ENCODE measurements at places on chromosomes 7 and 10.

DNA sequence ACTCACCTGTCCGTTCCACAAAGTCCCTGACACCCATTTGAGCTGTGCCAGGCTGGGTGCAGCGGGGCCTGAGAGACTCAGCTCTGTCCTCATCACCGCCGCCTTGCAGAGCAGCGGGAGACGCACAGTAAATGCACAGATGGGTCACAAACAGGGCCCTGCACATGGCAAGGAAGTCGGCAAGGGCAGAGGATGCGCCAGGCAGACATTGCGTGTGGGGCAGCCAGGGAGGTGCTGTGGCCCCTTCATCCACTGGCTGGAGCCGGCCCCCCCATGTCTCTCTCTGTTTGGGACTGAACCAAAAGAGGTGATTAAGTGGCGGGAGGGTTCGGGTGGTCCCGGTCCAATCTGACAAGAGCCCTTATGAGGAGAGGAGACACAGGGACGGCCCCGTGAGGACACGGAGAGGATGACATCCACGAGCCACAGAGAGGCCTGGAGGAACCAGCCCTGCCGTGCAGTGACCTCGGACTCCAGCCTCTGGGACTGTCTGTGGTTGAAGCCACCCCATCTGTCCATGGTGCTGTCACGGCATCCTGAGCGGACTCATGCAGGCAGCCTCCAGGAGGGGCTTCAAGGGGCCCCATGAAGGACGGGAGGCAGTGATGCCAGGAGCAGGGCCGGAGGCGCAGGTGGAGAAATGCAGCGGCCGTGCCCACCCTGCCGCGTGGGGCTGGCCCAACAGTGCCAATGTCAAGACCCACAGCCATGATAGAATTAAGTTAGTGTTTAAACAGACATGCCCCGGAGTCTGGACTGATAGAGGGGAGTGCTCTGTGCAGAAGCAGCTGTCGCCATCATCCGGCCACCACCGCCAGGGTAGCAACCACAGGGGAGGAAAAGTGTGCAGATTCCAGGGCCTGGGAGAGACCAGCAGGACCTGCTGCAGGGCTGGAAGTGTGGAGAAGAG, 28.4 kb upstream of the FOXL3 start:
- DNase-seq = no peak

GRCh38 chr10:27536437-27536836, 32.3 kb downstream of the RAB18 start:
- DNase-seq = no peak

GRCh38 chr7:139701908-139702307, 75.9 kb downstream of the HIPK2 start:
- no peak for DNase-seq

DNA sequence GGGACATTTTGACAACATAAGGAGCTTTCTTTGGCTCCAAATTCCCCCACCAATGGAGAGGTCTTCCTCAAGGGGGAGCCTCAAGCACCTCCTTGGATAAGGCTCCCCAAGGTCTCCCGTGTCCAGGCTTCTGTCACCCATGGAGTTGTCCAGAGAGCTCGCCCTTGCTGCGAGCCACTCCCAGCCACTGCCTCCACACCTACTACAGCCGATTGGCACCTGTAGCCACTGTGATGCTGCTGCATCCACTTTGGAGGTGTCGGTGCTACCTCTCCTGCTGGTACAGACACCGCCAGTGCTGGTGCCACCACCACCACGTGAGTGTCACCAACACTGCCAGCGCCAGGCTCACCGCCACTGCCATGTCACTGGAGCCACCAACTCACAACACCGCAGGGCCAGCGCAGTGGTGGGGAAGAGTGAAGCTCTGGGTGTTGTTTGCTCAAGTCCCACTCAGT, 22.1 kb upstream of the ENO4 start:
- DNase-seq = no peak

DNA sequence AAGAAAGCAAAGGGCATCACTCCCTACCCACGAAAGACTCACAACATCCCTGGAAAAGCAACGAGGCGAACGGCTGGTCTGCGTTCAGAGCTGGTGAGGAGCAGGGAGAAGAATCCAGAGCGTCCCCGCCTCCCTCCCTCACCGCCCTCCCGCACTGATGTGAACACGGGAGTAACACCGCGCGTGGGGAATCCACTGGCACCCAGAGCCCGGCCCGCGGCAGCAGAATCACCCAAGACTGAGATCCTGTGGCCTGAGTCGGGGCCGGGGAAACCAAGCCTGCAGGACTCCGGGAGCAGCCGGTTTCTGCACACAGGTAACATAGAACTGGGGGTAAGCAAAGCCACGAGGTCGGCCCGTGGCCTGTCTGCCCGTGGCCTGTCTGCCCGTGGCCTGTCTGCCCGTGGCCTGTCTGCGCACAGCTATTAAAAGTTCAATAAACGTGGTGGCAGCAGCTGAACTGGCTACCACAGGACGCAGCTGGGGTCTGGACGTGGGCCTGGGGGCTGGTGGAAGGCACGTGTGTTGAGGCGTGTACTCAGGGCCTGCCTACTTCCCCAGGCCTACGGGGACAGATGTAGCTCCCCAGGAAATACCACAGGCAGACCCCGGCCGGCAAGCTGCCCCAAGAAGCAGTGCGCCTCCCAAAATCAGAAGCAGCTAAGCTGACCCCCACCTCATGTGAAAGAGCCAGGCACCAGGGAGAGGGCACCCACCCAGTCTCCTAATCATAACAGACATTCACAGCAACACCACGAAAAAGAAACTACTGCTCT, 23.0 kb downstream of the DIP2C start:
- DNase-seq = no peak

DNA sequence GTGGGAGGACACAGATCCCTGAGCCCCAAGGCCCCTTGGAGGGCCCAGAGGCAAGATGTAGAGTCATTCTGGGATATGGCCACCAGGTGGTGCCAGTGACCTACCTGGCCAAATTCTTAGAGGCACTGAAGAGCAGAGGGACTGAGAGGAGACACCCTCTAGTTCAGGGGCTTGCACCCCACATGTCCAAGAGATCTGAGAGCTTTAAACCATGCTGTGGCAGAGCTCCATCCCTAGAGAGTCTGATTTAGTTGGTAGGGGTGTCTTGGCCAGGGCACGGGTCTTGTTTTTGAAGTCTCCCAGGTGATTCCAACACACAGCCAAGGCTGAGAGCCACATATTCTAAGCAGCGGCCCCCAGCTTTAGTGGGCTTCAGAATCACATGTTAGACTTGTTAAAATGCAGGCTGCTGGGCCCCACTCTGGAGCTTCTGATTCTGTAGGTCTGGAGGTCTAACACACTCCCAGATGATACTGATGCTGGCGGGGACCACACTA, 52.5 kb downstream of the PRF1 start:
- DNase-seq = peak; percentile 76

- DNase-seq = no peak
These were observed 75.5 kb upstream of the PPP2R2D start for GRCh38 chr10:131825150-131825848.

DNA sequence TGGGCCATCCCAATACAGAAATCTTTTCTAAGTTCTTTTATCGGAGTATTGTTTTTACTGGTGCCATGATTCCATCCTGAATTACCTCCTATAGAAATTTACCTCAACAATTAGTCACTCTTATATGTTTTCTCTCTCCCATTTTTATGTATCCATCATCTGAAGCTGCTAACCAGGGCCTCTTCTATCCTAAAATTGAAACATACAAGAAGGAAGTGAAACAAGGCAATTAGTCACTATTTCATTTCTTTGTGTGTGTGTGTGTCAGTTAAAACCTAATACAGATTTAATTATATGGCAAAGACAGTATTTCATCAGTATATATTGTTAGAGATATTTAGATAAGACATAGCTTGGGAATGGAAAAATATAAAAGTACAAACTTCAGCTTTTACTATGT, 148.4 kb upstream of the AHR start:
- no peak for DNase-seq

DNA sequence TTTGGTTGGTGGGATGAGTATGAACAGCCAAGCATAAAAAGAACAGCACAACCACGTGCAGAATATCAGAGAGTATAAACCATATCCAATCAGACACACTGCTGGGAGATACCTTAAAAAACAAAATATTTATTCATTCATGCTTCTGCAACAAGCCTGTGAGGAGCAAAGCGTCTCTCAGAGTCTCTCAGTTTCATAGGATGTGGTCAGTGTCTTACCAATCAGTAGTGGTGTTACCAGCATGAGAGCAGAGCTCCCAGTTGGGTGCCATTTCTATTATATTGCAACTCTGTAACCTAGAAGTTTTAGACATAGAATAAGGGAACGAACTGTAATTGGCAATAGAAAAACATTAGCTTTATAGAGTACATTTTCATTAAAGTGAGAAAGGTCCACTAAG, 445.9 kb upstream of the LRRN3 start:
- no peak for DNase-seq

GRCh38 chr7:1809070-1809469, 139.0 kb downstream of the ELFN1 start:
- no peak for DNase-seq

GRCh38 chr7:90856351-90857070, 260.4 kb downstream of the CDK14 start:
- no peak for DNase-seq

DNA sequence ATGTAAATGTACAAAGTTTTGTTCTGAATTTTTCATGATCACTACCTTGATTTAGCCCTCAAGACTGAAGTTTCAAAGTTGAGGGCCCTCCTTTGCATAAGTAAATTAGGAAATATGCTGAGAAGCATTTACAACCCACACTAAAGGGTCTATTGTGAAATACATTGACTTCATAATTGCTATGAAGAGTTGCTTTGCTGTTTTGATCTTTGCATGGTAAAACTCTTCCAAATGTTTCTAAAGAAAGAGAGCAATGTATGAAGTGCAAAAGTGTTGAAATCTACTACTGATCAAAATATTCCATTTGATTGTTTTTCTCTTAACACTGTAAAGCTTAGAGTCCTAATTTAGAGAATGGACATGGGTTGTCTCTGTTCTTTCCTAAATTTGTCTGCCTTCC, 77.2 kb downstream of the C7orf25 start:
- no peak for DNase-seq

DNA sequence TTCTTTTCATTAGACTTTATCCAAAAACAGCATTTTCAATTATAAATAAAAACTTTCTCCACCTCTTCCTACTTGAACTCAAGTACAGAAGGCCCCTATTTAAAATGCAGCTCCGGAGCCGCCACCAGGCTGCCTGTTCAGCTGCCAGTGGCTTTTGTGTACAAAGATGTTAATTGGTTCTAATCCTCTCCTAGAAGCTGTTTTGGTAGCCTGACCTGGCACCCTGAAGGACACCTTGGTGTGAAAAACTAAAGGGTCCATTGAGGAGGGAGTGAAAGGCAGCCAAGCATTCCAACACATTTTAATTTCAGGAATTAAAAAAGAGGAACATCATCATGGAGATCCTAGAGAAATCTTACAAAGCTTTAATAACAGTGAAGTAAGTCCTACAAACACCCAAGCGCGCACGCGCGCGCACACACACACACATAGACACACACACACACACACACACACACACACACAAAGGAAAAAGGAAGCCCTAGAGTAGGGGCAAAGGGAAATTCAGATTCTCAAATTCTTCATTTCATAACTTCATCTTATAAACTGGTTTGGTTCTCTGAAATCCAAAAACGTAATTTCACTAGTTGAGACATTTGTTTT, 41.4 kb downstream of the VAX1 start:
- DNase-seq = no peak

DNA sequence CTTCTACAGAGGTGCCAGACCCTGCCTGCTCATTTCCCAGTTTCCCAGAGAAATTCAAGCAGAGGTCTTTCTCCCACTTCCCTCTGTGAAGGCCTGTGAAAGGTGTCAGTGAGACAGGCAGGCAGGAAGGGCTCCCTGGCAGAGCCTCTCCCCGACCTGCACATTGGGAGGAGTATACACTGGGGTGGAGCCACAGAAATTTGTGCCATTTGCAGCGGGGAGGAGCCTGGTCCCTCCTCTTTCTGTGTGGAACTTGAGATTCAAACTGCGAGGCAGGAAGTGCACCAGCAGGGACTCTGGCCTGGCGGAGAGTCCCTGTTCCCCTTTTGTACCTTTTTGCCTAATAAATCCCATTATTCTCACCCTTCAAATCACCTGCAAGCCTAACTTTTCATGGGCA, 54.6 kb upstream of the OPN4 start:
- no peak for DNase-seq

GRCh38 chr7:132387596-132387995, 188.7 kb downstream of the PLXNA4 start:
- DNase-seq = no peak

DNA sequence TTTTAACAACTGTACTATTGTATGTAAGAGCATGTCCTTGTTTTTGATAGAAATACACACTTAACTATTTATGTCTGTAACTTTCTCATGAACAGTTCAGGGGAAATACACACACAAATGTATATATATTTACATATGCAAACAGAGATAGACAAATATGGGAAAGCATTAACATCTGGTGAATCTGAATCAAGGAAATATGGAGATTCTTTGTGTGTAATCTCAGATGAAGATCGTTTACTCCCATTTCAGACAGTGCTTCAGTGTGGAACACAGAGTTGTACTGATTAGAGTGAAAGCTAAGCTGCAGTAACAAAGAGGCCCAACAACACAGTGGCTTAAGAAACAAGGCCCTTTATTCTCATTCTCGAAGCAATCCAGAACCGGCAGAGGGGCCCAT, 26.3 kb upstream of the NPVF start:
- DNase-seq = no peak

DNA sequence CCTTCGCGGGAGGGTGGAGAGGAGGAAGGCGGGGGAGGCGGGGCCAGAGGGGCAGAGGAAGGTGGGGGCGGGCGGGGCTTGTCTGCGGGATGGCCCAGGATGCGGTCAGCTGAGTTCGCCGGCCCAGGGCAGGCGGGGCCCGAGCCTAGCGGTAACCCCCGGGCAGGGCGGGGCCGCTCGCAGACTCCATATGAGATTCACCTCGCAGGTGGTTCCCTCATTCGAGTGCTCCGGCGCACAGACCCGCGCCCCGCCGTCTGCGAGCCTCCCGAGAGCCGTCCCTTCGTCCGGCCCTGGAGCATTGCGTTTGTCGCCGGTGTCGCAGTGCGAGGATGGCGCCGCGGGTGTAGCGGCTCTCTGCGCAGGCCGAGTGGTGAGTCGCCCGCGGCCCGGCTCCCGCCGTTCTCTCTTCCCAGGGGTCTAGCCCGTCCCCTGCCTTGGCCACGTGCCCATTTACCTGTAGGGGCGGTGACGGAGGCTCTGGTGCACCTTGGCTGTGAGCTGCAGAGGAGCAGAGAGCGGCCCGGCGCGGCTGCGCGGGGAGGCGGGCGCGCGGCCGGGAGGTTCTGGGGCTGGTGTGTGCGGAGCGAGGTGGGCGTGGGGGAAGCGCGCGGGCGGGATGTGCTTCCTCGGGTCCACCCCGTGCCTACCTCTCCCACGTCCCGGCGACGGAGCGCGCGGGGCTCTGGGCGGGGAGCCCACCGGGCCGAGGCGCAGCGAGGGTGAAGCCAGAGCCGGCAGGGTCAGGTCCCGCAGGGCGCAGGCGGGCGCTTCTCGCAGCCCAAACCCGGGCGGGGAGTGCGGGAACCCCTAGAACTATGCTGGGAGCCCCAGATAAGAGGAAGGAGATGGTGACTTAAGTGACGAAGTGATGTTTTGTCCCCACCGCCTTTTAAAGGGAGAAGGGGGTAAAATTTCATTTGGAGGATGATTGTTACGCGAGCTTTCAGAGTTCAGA, at the start of gene UPP1:
TSS of gene UPP1 (plus strand) at position 220 of the 958 bp plus-strand sequence. CDS start 5,519 bp downstream, outside the sequence.
- peak; percentile 90 for DNase-seq

GRCh38 chr10:73218431-73219191, 28.4 kb downstream of the DNAJC9 start:
- peak; percentile 10 for DNase-seq

Data from B cell (primary cell).